ENCODE measurements at places on chromosomes 16 and 17. TPM values are rescaled to one million over a fixed set of nuclear protein-coding genes. Genes with fewer than 3 reads are reported as not detected.

GRCh38 chr16:80803339-80804055, 901 bp downstream of the CDYL2 start:
- DNase-seq = no peak

- DNase-seq = no peak
Observed at GRCh38 chr17:1563786-1564613, 1.4 kb upstream of the PITPNA start.

The RILP gene
- 10.9 TPM for total RNA-seq

The VPS35 gene
- total RNA-seq = 80.7 TPM

DNA sequence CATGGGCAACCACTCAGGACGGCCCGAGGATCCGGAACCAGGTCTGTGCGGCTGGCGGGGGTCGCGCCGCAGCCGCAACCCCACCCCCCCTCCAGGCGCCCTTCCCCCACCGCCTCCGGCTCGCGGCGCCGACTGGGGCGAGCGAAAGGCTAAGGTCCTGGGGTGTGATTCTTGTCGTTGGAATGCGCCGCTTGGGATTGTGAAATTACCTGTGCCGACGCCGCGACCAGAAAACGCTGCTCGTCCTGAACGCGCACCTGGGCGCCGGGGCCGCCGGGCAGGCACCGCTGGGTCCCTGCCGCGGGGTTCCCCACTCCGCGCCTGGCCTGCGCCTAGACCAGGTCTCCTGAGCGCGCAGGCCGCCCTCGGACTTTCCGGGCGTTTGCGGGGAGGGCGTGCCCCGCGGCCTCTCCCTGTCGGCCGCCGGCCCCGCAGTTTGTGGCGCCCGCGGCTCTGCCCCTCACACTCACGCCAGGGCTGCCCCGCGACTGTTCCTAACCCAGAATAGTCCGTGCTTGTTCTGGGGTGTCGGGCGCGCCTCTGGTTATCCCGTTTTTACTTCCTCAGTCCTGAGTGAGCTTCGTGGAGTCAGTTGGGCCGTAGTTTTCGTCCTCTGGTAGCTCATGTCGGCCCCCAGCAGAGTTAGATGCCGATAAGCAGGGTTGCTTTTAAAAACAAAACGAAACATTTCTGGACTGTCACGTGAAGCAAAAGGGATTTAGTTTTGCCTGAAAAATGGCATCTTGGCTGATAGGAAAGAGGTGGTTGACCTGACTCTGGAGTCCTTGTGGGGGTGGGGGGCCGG, 147.2 kb downstream of the SPECC1 start:
- DNase-seq = no peak
